PC-9 (cell line): ENCODE measurements at places on chromosomes 2 and 18.

- no peak for DNase-seq
These were observed 251.5 kb upstream of the THUMPD2 start for GRCh38 chr2:40030456-40030975.

- peak; percentile 78 for DNase-seq
These were observed 17.5 kb upstream of the TMEM163 start for GRCh38 chr2:134736167-134736880.

DNA sequence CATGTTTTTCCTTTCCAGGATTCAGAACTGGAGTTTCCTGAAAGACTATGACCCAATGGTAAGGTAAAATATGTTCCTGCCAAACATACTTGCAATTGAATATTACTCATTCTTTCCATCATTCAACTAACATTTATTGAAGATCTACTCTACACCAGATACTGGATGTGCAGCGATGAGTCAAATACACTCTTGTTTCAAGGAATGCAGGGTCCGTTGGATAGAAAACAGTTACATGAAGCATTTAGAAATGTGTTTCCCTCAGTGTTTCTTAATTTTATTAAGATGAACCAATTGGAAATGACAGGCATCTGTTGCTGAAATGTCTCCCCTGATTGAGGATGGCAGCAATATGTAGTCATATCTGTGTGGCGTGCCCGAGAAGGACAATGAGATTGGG, 14.8 kb upstream of the SLC66A3 start:
- DNase-seq: peak; percentile 34

DNA sequence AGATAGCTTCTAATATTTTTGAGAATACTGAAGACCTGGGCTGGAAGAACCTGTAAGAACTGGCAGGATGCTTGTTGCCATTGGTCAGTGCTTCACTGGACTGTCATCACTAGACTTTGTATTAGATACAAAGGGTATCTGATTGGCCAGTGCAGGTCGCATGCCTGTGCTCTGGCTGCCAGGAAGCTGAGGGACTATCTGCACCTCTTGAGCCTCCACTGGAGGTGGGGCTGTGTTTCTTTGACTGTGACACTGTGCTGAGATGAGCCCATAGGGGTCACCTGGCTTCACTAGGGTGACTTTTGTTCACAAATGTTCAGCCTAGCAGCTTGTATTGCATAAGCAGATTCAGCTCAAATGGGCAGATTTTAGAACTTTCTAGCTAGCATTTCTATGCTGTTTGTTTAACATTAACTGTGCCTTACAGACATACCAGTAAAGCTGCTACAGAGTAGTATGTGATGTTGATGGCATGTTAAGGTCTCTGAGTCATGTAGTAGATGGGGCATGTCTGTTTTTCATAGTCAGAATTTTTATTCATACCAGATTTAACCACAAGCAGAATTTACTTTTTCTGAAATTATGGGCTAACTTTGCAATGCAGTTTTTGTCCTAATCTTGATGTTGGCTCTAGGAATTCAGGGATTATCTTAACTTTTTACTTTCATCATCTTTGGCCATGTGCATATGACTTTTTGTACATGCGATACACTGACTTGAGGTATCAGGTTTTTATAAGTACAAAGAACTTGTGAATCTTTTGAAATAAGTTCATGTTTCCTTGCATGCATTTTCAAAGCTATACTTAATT, 56.1 kb downstream of the RHBDD1 start:
- DNase-seq: no peak

GRCh38 chr2:221312634-221313033, 259.5 kb downstream of the EPHA4 start:
- DNase-seq: no peak

DNA sequence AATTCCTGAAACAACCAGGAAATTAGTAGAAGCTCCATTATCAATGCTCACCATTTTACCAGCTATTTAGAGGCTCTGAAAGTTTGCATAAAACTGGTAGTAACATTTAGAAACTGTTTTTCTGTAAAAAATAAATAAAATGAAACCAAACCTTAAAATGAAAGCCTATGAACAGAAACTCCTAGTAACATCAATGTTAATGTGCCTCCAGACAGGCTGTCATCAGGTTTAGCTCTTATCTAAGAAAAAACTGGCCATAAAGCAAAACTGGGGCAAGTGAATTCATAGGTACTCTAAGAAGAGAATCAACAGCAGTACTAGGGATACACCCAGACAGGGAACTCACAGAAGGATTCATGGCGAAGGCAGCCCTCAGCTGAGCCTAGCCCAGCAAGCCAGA, 8.0 kb downstream of the E2F6 start:
- no peak for DNase-seq

- no peak for DNase-seq
These were observed 277.7 kb upstream of the FBXO11 start for GRCh38 chr2:48183991-48184390.

DNA sequence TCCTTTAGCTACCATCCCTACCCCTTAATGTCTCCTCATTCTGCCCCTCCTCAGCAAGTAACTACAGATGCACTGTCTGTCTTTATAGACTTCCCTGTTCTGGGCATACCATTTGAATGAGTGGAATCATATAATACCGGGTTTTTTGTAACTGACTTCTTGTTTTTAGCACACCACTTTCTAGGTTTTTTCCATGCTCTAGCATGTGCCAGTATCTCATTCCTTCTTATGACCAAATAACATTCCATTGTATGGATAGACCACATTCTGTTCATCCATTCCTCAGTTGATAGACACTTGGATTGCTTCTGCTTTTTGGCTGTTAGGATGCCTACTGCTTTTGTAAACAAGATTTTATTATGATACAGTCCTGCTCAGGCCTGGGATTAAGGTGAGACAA, 154.7 kb downstream of the TSN start:
- DNase-seq: no peak

DNA sequence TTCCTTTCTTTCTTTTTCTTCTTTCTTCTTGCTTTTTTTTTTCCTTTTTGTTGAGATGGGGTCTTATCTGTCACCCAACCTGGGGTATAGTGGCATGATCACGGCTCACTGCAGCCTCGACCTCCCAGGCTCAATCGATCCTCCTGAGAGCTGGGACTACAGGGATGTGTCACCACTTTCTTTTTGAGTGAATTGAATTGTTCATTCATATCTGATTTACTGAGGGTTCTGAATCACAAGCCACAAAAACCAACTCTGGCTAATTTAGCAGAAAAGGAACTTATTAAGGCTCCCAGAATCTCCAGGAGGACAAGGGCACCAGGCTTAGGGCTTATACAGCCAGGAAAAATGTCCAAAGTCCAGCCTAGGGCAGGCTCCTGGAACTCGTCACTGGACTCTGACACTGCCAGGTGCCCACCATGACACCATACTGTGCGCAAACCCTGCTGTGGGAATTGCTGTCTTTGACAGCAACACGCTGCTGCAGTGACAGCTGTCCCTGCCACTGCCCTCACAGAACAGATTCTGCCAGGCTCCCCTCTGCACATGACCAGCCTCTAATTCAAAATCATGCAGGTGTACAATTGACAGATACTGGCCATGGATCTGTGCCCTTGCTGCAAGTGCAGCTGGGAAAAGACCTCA, 42.9 kb upstream of the EML6 start:
- no peak for DNase-seq

DNA sequence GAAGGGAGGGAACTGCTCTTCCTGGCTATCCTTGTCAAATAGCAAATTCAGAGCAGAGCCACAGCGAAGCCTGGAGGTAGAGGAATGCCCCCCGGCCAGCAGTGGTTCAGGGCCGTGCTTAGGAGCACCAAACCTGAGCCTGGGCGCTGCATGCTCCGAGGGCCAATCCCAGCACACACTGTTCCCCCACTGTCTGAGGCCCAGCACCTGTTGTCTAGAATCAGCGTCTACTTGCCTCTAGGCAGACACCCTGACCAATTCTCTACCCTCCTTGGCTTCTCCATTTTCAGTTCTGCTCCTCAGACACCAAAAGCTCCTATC, 177.6 kb upstream of the PKDCC start:
- no peak for DNase-seq

DNA sequence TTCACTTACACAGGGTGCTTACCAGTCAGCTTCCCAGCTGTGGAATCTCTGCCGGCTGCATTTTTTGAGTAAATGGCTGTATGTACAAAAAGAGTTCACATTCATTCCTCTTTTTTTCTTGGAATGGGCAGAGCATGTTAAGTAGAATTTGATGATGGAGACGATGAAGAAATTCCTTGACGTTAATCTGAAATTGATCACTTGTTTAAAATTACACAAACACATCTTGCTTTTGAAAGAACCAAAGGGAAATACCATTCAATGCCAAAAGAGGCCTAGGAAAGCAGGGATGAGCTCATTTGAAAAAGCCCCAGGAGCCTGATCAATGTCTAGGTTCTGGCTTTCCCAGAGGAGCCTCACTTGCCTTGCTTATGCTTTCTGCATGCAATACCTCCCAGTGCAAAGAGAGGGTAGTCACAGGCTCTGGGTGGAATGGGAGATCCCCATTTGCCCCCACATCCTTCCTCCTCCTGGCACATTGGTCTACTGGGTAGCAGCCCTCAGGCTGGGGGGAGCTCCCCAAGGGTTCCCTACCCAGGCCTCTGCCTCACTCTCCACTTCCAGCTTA, 12.3 kb upstream of the SMAD7 start:
- no peak for DNase-seq

DNA sequence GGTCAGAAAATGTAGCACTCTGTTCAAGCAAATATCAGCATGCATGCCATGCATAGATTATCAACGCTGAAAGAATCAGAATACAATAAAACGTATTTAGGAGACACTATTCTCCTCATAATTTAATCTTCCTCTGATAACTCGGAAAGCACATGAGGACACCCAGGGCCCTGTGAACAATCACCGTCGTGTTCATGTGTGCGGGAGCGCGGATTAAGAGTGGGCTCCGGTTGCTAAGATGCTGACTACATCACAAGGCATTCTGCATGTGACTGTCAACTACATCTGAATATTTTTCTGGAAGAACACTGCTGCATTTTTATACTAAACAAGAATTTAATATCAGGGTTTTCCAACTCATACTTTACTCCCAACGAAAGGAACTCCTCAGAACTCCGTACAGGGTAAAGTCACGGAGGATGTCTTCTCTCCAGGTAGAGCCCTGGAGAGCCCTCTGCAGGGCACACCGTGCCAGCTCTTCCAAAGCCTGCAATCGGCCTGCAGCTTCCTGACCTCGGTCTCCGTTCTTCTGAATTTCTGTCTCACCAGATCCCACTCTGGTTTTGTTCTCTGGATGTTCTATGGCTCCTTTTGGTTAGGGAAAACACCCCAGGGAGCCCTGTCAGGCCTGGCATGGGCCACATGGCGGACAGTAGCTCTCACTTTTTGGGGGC, 59.6 kb downstream of the ZNF516 start:
- no peak for DNase-seq

GRCh38 chr2:23312996-23313606, 71.9 kb upstream of the KLHL29 start:
- DNase-seq: no peak

DNA sequence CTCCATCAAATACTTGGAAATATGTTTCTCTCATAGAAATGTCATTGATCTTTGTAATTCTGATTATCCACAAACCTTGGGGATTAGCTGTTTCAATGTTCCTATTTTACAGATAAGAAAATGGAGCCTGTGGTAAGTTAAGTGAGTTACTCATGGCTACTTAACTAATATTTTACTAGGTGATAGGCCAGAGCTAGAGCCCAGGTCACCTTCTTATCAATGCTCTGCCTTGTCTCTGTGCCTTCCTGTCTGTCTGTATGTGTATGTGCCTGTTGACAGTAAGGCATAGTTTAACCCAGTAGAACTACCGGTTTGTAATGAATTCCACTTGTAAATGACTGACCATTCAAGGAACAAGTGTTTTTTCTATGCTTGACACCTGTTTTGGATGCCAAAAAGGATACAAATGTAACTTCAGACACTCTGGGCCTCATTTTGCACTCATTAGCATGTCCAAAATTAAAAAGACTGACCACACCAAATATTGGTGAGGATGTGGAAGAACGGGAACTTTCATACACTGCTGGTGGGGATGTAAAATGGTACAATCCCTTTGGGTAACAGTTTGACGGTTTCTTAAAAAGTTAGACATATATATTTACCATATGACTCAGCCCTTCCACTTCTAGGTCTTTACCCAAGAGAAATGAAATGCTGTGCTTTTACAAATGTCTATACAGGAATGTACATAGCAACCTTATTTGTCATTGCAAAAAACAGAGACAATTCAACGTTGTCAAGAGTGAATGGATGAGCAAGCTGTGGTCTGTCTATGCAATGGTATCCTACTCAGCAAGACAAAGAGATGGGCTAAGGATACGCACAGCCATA, 19.6 kb upstream of the IL1A start:
- no peak for DNase-seq

GRCh38 chr2:146681991-146682390, 1162.8 kb upstream of the ACVR2A start:
- no peak for DNase-seq

DNA sequence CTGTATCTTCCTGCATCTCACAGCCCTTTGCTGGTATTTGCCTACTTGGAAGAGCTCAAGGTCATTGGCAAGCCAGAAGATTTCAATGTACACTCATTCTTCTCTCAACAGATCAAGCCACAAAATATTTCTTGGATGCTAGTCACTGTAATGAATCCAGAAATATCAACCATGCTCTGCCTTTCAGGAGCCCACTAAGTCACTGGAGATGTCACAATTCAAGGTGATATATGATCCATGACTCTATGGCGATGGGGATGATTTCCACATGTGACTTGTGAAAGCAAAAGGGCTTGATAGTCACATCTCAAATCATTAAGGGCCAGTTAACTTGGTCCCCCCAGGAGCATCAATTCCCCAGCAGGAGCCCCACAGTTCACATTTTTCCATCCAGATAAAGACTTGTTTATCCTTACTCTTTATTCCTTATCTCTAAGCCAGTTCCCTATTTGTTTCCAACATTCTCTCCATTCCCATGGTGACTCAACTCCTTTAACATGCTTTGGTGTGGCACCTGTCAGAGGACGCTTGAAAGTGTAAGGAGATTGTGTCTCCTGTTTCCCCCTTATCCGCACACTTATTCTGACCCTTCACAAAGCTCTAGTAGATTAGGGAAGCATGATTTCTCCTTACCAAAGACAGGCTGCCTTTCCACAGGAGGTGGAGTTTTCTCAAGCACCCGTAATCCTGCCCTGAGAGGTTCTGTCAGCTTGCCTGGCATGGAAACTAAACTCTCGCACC, 15.8 kb downstream of the PKDCC start:
- DNase-seq: no peak
